ENCODE measurements at places on chromosomes 2 and 18.
A peak's percentile ranks its signal among the peaks of the same experiment; 100 is the strongest.

DNA sequence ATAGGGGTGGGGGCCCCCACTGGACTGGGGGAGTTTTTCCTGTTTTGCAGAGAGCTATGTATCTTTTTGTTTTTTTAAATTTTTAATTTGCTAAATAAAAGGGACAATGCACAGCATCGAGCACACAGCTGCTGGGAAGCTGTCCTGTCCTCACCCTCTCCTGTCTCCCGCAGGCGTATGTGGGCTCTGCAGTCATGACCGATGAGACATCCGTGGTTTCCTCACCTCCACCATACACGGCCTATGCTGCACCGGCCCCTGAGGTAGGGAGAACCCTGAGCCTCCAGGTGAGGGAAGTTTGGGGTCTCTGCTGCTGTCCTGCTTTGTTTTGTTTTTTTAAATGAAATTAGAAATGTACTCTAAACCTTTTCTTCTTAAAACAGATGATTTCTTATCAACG, 27.6 kb downstream of the PLEKHB2 start:
- DNase-seq, result no peak

GRCh38 chr2:159795841-159796690, 1.9 kb downstream of the CD302 start:
- no peak for DNase-seq

GRCh38 chr18:49968644-49969309, 155.4 kb upstream of the ACAA2 start:
- DNase-seq, result no peak

DNA sequence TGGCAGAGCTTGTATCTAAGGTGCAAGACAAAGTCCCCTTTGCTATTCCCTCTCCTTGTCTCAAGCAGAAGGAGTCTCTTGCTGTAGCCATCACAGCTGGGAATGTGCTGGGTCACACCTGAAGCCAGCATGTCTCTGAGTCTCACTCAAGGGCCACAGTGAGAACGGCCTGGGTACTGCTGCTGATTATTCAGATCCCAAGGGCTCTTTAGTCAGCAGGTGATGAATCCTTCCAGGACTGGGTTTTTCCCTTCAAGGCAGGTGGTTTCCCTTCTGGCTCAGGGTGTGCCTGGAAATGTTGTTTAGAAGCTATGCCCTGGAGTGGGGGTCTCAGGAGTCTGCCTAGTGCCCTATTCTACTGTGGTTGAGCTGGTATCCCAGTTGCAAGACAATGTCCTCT, 356.3 kb downstream of the PARD3B start:
- DNase-seq, result no peak

GRCh38 chr18:54923339-54923956, 35.8 kb downstream of the CCDC68 start:
- no peak for DNase-seq

GRCh38 chr2:126893153-126893552, 5.5 kb upstream of the TEX51 start:
- DNase-seq, result no peak

DNA sequence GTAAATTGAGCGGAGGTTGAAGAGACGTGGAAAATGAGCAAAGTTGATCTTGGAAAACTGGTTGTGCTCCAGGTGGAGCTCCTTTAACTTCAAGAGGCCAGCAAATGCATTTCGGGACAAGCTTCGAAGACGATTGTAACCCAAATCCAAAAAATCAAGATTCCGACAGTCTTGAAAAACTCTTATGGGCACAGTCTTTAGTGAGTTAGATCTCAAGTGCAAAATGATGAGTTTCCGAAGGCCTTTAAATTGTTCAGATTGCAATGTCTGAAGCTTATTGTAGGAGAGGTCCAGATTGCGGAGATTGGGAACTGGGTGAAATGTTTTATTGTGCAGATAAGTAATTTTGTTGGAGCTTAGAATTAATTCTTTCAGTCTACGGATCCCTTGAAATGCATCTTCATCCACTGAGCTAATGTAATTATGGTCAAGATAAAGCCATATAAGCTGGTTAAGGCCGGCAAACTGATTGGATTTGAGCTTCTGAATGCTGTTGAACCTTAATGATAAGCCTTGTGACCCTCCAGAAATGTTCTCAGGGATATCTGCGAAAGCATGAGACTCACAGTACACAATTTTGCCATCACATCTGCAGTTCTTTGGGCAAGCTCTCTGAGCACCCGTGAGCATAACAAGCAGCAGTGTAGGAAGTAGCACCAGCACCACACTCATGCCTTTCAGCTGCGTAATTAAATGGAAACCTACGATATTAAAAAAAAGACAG, 2.9 kb downstream of the LRRTM4 start:
- DNase-seq, result no peak

GRCh38 chr2:119702203-119702917, 23.4 kb downstream of the TMEM177 start:
- no peak for DNase-seq

GRCh38 chr2:19823507-19823906, 78.3 kb downstream of the TTC32 start:
- no peak for DNase-seq

DNA sequence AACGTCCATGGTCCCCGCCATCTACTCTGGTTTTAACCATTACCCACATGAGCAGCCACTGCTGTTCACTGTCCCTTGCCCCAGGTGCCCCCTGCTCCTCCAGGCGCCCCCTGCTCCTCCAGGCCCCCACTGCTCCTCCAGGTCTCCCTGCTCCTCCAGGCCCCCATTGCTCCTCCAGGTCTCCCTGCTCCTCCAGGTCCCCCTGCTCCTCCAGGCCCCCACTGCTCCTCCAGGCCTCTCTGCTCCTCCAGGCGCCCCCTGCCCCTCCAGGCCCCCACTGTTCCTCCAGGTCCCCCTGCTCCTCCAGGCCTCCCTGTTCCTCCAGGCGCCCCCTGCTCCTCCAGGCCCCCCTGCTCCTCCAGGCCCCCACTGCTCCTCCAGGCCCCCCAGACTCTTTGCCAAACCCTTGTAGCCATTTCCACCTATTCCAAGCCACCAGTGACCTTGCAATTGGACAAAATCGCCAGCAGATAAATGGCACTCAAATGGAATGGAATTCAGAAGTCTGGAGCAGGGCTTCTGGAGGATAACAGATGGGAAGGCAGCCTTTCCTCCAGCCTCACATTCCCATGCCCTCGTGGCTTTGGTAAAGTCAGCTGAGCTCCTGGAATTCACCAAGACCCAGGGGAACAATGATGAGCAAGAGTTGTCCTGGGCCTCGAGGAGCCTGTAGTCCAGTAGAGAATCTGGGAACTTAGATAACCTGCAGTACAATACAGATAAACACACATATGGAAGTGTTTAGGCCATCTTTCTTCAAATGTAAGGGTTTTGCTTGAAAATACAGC, 13.3 kb upstream of the RPL31 start:
- no peak for DNase-seq

DNA sequence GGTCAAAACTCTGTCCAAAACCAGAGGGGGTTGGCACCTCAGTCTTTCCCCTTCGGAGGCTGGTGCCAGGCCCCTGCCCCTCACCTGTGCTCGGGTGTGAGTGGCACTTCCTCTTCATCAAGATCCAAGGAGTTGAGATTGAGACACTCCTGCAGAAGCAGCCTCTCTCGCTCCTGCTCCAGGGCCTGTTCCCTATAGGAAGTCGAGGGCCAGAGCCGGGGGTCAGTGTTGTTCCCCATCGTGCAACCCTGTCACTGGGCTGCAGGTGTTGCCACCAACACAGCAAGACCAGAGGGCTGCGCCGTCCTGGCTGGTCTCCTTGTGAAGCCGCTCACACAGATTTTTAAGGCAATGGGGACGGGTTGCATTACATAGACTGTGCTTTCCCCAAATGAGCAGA, 18.9 kb downstream of the FAM178B start:
- DNase-seq, result no peak

- no peak for DNase-seq
Observed at GRCh38 chr2:208491641-208492040, 85.0 kb downstream of the PTH2R start.

DNA sequence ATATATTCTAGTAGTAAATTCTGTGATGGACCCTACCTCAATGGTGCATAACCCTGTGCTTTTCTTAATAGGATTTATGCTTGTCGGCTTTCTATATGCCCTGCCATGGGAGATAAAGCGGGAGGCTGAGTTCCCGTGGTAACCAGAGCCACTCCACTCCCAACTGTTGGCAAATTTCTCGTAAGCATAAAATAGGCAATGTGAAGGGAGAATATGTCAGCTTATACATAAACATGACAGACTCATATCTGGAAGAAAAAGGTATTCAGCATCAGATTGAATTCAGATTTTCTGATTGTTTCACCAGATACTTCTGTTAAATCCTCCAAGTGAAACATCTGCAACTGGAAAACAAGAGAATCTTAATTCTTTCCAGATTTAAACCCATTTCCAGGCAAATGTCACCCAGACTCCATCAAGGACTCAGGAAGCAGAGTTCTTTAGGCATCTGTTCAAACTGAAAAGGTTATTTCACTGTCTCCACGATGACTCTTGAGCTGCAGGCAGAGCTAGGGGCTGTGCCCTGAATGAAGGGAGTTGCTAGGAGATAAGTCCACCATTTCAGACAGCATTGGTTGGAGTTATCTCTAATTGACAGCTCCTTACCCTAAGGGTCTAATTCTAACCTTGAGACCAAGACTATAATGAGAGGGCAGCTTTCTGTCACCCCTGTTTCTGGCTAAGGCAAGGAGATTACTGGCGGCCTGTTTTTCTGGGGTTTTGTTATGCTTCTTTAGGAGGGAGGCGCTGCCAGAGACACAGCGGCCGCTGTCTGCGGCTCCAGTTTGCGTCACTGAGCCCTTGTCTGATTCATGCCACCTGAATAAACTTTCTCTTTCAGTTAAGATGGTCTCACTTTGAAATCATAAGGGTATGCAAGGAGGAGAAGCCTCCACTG, 381.3 kb downstream of the SOX11 start:
- DNase-seq, result peak; percentile 22

GRCh38 chr2:74764429-74765272, 69.3 kb upstream of the HK2 start:
- DNase-seq, result no peak

- no peak for DNase-seq
Observed at GRCh38 chr2:133733901-133734255, 165.6 kb upstream of the NCKAP5 start.

GRCh38 chr2:30645081-30645744, 162.0 kb downstream of the CAPN13 start:
- no peak for DNase-seq

GRCh38 chr18:38466426-38466825, 900.8 kb upstream of the CELF4 start:
- DNase-seq, result no peak

GRCh38 chr2:240500561-240501423, 57.0 kb downstream of the ANKMY1 start:
- peak; percentile 4 for DNase-seq

DNA sequence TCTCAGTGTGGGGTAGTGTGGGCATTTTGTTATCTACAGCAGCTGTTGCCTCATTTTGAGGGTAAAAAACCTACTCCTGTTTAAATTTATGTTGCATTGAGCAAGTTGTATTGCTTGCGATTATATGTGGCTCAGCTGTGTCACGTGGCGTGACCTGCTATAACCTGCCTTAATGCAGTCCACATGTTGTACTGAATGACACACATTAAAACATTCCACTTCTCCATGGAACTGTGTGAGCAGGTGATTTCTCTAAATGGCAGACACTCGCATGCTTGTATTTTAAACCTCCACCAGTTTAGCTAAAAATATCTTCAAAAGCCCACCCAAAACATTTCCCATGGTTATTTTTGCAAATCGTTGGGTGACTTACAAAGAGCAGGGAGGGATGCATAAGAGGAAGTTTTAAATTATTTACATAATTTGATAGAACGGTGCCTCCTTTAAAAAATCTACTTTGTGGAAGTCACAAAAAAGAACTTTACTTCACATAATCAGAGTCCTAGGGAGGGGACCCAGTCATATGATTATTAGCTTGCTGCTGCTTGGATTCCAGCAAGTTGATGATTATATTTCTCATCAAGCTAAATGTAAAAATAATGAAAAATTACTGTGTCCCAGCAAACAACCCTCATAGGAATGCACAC, 163.3 kb upstream of the ZEB2 start:
- DNase-seq, result no peak

- DNase-seq, result no peak
Observed at GRCh38 chr2:25608718-25609117, 64.7 kb downstream of the DTNB start.

GRCh38 chr2:214648520-214648919, 161.0 kb downstream of the BARD1 start:
- no peak for DNase-seq

DNA sequence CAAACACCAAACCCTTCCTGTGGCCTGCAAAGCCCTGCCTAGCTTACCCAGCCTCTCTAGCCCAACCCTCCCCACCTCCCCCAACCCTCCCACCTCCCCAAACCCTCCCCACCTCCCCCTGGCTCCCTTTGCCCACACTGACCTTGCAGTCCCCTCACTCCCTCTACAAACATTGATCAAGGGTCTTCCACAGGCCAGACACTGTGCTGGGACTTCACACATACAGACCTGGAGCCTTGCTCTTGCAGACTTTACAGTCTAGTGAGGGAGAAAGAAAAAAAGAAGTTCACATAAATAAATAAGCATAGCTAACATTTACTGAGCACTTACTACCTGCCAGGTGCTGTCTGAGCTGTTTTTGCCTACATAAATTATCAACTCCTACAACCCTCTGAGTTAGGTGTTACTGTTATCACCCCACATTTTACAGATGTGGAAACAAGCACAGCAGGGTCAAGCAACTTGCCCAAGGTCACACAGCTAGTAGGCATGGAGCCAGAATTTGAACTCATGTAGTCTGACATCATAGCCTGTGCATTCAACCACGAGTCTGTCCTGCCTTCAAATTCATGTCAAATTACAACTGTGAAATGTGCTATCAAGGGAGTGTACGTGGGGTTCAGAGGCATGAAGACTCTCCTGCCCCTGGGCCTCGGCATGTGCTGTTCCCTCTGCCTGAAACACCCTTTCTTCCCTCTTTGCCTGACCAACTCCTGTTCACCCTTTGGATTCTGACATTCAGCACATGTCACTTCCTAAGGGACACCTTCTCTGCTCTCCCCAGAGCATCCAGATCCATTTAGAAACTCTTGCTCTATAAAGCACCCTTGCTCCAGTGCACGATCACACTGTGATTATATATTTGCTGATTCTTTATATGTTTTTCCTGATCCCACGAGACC, 209.9 kb downstream of the TNS1 start:
- DNase-seq, result no peak

GRCh38 chr18:14925281-14925709, 177.3 kb downstream of the ANKRD30B start:
- no peak for DNase-seq

GRCh38 chr2:75100801-75101151, 98.5 kb downstream of the TACR1 start:
- DNase-seq, result no peak

DNA sequence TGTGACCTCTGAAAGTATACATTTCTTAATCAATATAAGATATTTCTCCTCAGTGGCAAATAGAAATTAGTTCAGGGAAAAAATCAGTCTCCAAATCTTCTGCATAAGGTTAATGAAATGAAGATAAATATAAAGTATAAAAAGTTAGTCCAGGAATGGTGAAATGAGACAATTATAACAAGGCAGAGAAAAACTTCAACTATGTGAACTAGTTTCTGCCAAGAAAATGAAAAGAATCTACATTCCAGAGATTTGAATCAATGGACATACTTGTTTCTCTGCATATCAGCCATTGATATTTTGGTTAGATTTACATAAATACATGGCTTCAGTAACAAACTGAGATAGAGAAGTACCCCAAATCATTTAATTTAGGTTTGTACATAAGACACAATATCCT, 249.0 kb downstream of the EXOC6B start:
- DNase-seq, result no peak

Measured in hepatocyte (in vitro differentiated cells).